ENCODE measurements at places on chromosomes 7 and 10.

- DNase-seq: no peak
Observed at GRCh38 chr10:15704581-15704968, 15.1 kb downstream of the ITGA8 start.

DNA sequence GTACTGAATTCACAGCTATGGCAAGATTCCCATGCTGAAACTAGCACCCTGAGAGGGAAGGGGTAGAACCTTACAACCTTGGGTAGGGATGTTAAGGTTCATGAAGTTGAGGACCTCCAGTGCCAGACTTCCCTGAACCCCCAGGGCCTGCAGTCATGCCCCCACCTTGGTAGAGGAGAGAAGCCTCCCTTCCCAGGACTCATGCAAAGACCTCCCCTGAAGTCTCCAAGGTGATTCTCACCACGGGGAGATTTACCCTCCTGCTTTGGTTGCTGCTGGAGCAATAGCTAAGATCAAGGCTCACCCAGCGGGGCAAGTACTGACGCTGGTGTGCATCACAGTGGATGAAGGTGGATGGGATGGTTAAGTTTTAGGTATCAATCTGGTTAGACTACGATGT is 49.1 kb upstream of the PFKP start:
- no peak for DNase-seq

DNA sequence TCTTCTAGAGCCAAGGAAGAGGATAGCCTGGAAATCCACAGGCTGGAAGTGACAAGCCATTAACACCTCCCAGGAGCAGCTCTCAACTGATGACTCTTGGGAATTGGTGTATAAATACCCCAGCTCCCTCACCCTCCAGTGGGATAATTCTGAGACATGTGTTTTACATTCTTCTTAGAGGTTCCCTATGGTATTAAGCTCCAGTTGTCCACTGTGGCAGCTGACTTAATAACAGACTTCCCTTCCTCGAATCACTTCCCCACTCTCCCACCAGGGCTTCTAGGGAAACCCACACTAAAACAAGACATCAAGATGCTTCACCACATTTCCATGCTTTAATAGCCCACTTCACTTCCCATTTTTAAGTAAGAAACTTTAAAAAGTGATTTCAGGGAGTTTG is 47.2 kb downstream of the FAM107B start:
- DNase-seq: no peak

GRCh38 chr10:116720241-116720643 is 22.1 kb downstream of the HSPA12A start:
- DNase-seq: no peak
